ENCODE measurements at places on chromosomes 3 and 15. TPM values are rescaled to one million over a fixed set of nuclear protein-coding genes. Genes with fewer than 3 reads are reported as not detected.

Gene PRSS50
- total RNA-seq = 0.20 TPM

Gene LEKR1
- 2.1 TPM for total RNA-seq

Gene CIB2
- total RNA-seq = 1.9 TPM

Gene UBA5
- 35.1 TPM for total RNA-seq

GRCh38 chr15:68112706-68113105, 58.6 kb downstream of the PIAS1 start:
- H3K27me3 ChIP-seq = no peaks in the 10 kb centered on the region
- no peaks in the 10 kb centered on the region for H3K36me3 ChIP-seq
- no peak overlapping the region for H3K4me3 ChIP-seq
- H3K4me1 ChIP-seq = peaks cover 28% of the 10 kb centered on the region

GRCh38 chr3:187957165-187957581, 196.8 kb upstream of the LPP start:
- no peaks in the 10 kb centered on the region for H3K27me3 ChIP-seq
- H3K4me3 ChIP-seq = no peak overlapping the region
- peaks cover 14% of the 10 kb centered on the region for H3K4me1 ChIP-seq

DNA sequence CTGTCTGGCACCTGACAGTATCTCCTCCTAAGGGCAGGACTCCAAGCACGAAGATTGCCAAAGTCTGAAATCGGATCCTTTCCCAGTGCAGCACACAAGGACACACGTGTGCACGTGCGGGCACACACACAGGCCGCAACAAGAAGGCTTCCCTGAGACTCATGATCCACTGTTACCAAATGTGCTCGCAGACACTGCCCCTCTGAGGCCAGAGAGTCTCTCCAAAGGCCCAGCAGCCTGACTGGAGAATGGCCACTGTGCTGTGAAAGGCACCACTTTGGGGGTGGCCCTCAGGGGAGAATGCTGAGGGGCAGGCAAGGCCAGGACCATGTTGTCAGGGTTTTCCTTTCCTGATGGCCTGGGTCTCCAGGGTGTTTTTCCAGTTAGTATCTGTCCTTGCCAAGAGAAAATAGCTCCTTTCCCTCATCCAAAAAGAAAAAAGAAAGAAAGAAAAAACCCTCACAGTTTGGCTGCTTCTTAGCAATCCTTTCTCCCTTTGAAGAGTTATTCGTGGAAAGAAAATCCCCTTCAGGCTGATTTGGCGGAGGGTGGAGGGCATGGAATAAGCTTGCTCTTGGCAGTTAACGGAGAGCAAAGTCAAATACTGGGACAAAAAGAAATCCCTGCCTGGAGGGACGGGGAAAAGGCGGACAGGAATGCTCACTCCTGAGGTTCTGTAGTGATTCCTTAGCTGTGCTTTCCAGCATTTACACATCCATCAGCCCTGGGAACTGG, 112.2 kb upstream of the ETV5 start:
- DNase-seq = no peak
- H3K36me3 ChIP-seq = no peaks in the 10 kb centered on the region
- H3K4me3 ChIP-seq = no peak overlapping the region

DNA sequence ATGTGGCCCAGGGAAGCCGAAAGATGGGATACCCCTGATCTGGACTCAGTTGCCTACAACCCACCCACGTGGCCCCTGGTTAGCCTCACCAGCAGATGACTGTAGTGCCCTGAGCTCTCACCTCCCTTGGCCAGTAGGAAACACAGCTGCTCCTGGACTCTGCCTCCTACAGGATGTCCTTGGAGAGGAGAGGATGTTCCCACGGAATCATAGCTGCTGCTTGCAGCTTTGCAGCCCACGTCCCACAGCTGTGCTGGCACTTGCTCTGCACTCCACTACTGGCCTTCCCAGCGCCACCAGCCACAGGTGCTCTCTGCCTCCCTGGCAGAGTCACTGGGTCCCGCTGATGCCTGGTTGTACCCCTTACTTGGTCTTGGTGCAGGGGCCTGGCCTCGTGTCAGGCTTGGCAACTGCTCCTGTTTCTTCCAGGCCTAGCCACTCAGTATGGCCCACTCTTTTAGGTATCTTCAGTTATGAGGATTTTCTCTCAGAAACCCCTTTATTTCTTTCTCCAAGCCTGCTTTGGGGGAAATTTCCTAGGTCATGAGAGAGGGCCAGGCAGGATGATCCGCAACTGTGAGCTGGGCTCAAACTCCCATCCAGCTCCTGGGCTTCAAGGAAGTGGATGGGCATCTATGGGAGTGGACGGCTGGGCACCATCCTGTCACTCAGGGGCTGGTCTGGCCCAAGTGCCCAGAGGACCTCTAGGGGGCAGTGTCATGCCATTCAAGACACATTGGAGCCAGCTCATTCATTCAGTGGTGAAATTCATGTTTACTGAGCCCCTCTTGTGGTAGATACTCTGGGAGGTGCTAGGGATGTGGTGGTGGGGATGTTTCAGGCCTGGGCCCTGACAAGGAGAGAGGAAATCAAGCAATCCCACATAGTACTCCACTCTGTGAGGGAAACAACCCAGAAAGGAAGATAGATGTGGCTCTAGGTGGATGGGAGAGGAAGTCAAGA, 16.2 kb upstream of the VILL start:
- DNase-seq = peak; percentile 79
- peaks cover 8% of the 10 kb centered on the region for H3K4me1 ChIP-seq
- H3K4me3 ChIP-seq = no peak overlapping the region
- peak overlapping the region; percentile 11 for H3K27ac ChIP-seq

- H3K27me3 ChIP-seq = no peaks in the 10 kb centered on the region
- H3K36me3 ChIP-seq = no peaks in the 10 kb centered on the region
- H3K27ac ChIP-seq = no peak overlapping the region
- H3K4me1 ChIP-seq = no peaks in the 10 kb centered on the region
Measured at GRCh38 chr3:120275618-120276017, 9.4 kb downstream of the GPR156 start.

GRCh38 chr3:22241110-22241509, 490.1 kb upstream of the ZNF385D start:
- no peaks in the 10 kb centered on the region for H3K4me1 ChIP-seq
- no peaks in the 10 kb centered on the region for H3K27me3 ChIP-seq
- no peak overlapping the region for H3K27ac ChIP-seq
- H3K4me3 ChIP-seq = no peak overlapping the region
- no peaks in the 10 kb centered on the region for H3K36me3 ChIP-seq

- no peak overlapping the region for H3K4me3 ChIP-seq
- H3K27ac ChIP-seq = no peak overlapping the region
- no peaks in the 10 kb centered on the region for H3K27me3 ChIP-seq
- no peaks in the 10 kb centered on the region for H3K4me1 ChIP-seq
- H3K36me3 ChIP-seq = no peaks in the 10 kb centered on the region
Measured at GRCh38 chr3:11733914-11734313, 90.2 kb upstream of the VGLL4 start.

GRCh38 chr15:41779662-41780157, 5.4 kb downstream of the MAPKBP1 start:
- H3K27me3 ChIP-seq = no peaks in the 10 kb centered on the region
- H3K36me3 ChIP-seq = no peaks in the 10 kb centered on the region
- no peak overlapping the region for H3K4me3 ChIP-seq
- no peak for DNase-seq
- H3K27ac ChIP-seq = no peak overlapping the region
- H3K4me1 ChIP-seq = peaks cover 34% of the 10 kb centered on the region

- no peak overlapping the region for H3K4me3 ChIP-seq
- H3K27ac ChIP-seq = peak overlapping the region; percentile 62
- DNase-seq = no peak
- no peaks in the 10 kb centered on the region for H3K4me1 ChIP-seq
Measured at GRCh38 chr15:52252781-52253180, 42.8 kb downstream of the MYO5C start.

DNA sequence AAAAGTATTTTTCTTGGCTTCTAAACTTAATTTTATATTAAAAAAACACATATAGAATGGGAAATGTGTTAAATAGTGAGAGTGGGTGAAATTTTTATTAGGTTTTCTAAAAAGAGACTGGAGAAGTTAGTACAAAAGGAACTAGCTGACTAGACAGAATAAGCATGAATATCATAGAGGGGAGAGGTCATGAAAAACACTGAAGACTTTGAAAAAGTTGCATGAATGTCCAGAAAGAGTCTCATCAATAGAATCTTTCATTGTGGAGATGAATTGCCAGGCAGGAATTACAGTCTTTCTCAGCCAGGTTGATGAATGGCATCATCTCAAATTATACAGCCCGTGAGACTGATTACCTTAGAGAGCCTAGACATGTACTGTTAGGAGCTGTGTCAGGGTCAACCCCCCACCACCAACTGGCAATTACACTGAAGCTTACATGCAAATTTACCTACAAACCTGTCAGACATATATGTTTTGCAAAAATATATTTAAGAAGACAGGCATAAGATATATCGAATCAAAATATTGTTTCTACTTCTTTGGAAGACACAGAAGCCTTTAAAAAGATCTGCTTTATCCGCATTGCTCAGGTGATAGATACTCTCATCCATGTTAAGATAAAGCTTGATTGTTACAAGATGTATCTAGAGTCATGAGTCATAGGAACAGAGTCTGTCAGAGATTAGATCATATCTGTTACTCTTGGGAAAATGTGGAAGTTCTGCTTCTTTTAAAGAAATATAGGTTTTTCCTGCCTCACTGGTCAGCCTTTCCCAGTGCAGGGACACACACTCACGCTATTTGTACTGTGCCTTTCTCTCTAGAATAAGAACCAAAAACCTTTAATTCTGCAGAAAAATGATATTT, 34.8 kb upstream of the PFN2 start:
- H3K27ac ChIP-seq = no peak overlapping the region
- H3K27me3 ChIP-seq = no peaks in the 10 kb centered on the region
- no peaks in the 10 kb centered on the region for H3K4me1 ChIP-seq

Measured in upper lobe of right lung (tissue), 1 donor.